Vagina (tissue), 2 donors: ENCODE measurements at places on chromosomes 5 and 9. TPM values are rescaled to one million over a fixed set of nuclear protein-coding genes. Genes with fewer than 3 reads are reported as not detected.

ZNF462 gene
- 28.5 TPM for total RNA-seq

TNFSF15 gene
- total RNA-seq: 0.74 TPM

FRMD3 gene
- 13.8 TPM for total RNA-seq

TMEM174 gene
- not detected for total RNA-seq

DNA sequence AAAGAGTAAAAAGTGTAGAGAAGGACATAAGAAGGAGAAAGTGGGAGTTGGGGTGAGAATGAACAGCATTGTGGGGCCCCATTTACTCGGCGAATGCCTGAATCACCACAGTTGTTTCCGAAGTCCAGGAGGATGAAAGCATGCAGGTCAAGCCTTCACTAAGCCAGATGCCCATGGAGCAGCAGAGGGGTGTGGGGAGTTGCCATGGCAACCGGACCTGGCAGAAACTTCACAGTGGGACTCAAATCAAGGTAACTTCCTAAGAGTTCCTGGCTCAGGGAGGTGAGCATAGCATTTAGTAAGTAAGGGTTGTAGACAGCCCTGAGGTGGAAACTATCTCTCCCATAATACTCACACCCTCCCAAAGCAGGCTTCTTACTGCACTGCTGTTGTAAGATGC is 357.1 kb downstream of the TRIM32 start:
- no peak for DNase-seq

DNA sequence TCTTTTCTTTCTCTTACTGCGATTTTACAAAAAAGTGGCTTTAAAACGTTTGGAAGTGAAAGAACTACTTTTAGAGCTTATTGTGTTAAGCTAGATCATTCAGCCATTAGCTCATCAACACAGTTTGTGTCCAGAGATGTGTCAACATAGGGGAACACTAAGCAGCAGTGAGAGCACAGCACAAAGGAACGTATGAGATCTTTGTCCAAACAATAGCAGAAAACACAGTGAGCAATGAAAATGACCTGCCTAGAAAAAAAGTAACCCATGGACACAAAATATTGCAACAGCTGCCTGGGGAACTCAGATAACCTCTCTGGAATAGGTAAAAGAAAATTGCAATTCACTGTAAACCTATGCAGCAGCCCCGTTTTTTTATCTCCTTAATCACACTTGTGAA is 372.5 kb downstream of the ARHGEF28 start:
- DNase-seq: no peak

DNA sequence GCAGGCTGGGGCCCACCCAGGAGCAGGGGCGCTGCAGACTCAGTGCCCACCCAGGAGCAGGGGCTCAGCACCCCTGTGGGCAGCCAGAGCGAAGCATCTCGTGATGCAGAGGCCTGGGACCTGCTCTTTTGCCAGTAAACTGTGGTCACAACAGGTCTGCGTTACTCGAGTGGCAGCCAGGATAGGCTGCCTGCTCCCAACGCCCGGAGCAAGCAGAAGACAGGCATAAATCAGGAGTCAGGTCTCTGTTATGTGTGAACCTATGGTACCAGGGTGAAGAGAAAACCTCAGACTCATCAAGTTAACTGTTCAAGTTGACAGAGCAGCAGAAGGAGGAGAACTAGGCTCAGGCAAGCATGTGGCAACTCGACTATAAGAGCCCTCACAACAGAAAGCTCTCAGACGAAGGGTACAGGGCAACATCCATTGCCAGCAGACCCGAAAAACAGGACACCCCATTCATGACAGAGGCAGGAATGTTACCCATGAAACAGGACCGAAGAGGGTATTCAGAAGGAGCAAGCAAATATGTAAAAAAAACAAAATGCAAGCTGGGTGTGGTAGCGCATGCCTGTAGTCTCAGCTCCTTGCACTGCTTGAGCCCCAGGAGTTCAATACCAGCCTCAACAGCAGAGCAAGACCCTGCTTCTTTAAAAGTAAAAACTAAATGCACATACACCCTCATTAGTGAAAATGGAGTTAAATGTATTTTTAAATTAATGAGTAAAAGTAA is 71.7 kb downstream of the GOLPH3 start:
- DNase-seq: peak; percentile 65

GRCh38 chr5:54443270-54443669 is 12.2 kb upstream of the HSPB3 start:
- DNase-seq: no peak

GRCh38 chr5:107826311-107827000 is 155.7 kb upstream of the EFNA5 start:
- no peak for DNase-seq

DNA sequence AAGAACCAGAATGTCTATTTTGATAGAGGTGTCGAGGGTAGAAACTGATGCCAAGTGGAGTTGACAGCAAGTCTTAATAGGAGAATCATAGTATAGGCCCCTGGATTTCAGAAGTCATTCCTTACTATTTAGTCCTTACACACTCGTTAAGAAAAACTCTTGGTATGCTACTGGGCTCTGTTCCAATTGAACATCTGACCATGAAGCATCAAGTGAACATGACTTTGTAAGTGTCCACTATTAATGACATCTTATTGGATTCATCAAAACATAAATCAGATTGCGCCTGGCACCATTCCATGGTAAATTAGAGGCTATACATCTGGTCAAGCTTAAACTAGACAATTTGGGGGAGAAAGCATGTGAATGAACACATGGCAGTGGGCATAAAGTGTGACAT is 1056.5 kb upstream of the EDIL3 start:
- DNase-seq: no peak

DNA sequence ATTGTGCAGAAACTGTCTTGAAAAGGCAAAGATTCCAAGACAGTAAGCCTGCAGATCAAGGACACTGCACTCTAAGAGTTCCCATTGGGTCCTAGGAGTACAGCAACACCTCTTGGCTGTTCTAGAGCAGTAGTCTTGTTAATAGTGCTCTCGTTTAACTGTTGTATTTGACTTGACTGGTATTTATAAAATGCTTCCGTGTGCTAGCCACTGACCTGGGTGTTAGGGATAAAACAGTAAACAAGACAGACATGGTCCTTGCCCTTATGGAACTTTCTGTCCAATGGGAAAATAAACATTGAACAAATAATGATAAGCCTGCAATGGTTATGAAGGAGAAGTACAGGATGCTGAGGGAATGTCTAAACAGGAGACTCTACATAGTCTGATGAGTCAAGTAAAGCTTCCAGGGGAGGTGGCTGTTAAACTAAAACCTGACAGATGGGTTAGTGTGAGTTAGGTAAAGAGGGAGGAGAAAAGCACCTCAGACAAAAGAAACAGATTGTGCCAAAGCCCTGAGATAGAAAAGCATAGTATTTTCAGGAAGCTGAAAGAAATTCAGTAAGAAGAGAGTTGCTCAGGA is 33.3 kb downstream of the TDRD7 start:
- no peak for DNase-seq

GRCh38 chr9:93978551-93978950 is 23.4 kb upstream of the BARX1 start:
- DNase-seq: no peak

GRCh38 chr9:29230931-29231330 is 1657.7 kb upstream of the C9orf72 start:
- no peak for DNase-seq
